Prostate gland (tissue), 2 donors: ENCODE measurements at places on chromosomes 2 and 18.

DNA sequence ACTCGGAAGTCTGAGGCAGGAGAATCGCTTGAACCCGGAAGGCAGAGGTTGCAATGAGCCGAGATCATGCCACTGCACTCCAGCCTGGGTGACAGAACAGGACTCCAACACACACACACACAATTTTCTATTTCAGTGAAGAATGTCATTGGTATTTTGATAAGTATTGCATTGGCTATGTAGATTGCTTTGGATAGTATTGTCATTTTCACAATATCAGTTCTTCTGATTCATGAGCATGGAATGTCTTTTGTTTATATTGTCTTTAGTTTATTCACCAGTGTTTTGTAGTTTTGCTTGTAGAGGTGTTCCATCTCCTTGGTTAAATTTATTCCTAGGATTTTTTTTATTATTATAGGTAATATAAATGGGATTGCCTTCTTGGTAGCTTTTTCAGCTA lies 693.4 kb upstream of the SYT4 start:
- DNase-seq: no peak

- no peak for DNase-seq
Observed at GRCh38 chr2:74552914-74553811, 579 bp downstream of the LOXL3 start.

DNA sequence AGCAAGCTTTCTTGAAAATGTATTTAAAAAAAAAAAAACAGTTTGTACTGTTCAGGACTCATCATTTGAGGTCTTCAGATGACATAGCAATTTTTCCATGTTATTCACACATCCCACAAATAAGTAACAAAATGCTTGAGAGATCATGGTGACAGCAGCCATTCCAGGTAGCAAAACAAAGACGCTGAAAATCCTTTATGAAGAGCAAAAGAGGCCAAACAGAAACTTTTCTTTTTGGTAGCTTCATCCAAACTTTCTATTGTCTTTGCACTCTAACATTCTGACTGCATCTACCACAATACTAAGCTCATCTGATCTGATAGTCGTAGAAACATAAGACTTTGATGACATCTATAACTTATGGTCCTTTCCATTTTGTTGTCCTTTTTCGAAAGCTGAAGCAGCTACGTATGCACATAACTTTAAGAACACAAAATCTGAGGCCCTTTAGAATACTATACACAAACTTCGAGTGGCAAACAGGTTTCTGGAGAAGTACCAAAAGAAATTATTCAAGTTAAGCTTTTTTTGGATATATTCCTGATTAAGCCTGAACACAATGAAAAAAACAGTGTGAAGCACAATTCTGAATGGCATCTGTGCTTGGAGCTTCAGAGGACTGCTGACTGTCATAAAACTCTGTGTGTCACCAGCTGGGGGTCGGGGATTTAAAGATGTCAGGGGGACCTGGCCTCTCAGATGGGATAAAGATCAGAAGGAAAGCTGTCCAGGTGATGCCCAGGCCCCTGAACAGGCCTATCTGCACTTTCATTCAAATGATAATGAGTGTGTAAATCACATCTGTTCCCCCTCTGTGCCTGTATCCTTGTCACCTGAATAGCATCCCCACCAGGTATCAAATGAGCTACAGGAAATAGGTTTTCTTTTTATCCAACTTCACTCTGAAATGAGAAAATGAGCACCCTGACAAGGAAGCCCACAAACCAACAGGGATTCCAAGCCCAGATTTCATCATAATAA lies 75.8 kb downstream of the ZEB2 start:
- no peak for DNase-seq

DNA sequence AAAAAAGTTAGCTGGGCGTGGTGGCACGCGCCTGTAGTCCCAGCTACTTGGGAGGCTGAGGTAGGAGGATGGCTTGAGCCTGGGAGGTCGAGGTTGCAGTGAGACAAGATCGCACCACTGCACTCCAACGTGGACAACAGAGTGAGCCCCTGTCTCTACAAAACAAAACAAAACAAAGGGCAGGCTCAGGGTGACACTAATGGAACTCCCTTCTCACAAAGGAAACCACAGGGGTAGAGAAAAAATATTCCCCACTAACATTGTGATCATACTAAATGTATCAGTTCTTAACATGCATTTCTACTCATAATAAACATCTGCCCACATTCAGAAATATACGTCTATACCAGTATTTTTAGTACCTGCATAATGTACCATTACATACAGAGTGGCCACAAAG lies 21.1 kb downstream of the STAM2 start:
- no peak for DNase-seq

DNA sequence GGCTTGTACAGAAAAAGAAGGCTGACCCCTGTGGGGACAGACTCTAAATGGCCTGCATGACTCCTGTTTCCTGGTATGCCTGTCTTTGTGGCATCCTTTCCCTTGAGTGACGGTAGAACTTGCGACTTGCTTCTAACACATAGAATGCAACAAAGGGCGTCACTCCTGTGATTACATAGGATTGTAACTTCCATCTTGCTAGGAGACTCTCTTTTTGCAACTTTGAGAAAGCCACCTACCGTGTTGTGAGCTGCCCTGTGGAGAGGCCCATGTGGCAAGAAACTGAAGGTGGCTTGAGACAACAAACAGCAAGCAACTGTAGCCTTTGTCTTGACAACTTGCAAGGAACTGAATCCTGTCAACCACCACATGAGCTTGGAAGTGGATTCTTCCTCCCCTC lies 46.5 kb downstream of the THNSL2 start:
- no peak for DNase-seq

DNA sequence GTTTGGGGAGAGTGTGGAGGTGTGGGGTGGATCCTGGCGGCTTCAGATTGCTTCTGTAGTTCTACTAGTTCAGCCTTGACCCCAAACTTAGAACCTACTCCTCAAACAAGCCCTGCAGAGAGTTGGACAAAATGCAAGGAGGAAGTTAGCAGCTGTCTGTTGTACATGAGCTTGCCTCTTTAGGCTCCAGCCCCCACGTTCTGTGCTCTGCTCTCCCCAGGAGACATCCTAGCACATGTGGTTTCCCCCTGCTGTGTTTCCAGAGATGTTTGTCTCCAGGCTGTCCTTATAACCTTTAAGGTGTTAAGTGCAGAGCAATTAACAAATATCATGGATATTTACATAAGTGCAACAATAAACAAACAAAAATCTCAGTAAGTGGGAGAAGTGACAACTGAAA lies 111.1 kb downstream of the ACOXL start:
- DNase-seq: no peak

- DNase-seq: no peak
Observed at GRCh38 chr2:218993345-218994315, at the start of gene CRYBA2. CRYBA2 (minus strand) TSS chr2:218993422; CDS start chr2:218993176, 246 bp downstream.
